Renal pelvis (tissue), 12 donors: ENCODE measurements at places on chromosomes 16 and 17. TPM values are rescaled to one million over a fixed set of nuclear protein-coding genes. Genes with fewer than 3 reads are reported as not detected.

DNA sequence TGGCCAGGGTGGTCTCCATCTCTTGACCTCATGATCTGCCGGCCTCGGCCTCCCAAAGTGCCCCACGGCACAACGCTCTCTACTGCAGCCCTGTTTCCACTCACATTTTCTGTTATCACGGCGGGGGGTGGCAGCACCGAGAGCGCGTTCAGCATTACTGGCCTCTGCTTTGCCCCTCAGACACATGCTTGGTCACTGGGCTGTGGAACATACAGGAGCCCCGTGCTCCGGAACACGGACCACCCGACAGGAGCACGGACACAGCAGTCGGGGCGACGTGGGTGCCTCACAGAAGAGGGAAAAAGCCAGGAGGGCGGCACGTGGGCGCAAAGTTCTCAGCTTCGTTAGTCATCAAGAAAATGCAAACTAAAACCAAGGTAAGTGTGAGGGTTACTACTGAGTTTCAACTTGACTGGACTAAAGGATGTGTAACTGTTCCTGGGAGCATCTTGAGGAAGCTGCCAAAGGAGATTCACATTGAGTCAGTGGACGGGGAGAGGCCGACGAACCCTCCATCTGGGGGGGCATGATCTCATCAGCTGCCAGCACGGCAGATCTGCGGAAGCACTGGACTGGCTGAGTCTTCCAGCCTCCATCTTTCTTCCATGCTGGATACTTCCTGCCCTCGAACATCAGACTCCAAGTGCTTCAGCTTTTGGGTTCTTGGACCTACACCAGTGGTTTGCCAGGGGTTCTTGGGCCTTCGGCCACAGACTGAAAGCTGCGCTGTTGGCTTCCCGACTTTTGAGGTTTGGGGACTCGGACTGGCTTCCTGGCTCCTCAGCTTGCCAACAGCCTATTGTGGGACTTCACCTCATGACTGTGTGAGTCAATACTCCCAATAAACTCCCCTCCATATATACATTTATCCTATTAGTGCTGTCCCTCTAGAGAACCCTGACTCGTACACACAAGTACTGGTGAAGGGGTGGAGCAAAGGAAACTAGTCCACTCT lies 106.8 kb downstream of the ZNF778 start:
- DNase-seq: no peak

- DNase-seq: no peak
Observed at GRCh38 chr16:86022381-86022960, 123.5 kb downstream of the IRF8 start.

GRCh38 chr17:9363440-9364350 lies 211.9 kb downstream of the STX8 start:
- no peak for DNase-seq

DNA sequence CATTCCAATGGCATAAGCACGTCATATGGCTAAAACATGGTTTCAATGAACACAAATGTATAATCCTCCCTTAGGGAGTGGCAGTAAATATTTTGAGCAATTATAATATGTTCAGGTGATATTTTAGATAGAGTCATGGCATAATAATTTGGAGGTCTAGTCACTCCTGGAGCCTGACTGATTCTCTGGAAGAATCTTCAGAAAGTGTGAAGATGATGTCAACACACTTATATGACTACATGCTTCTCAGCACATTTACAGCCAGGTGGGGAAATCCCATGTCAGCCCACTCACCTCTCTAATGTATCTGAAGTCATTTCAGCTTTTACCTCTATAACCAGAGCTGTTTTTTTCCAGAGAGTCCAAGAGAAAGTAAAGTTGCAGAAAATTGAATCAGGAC lies 474.8 kb downstream of the SHISA9 start:
- no peak for DNase-seq

The TP53TG3E gene
- polyA plus RNA-seq: not detected

The E4F1 gene
- 19.8 TPM for polyA plus RNA-seq

The ABCC12 gene
- 0.04 TPM for polyA plus RNA-seq
